ENCODE measurements at places on chromosomes 11 and 22.
A peak's percentile ranks its signal among the peaks of the same experiment; 100 is the strongest.

GRCh38 chr22:22194931-22195264, 49.7 kb upstream of the VPREB1 start:
- no peak for DNase-seq

- DNase-seq: no peak
Observed at GRCh38 chr11:82004537-82005213, 729.0 kb downstream of the FAM181B start.

GRCh38 chr22:47046411-47047065, 284.1 kb downstream of the TBC1D22A start:
- DNase-seq: no peak

DNA sequence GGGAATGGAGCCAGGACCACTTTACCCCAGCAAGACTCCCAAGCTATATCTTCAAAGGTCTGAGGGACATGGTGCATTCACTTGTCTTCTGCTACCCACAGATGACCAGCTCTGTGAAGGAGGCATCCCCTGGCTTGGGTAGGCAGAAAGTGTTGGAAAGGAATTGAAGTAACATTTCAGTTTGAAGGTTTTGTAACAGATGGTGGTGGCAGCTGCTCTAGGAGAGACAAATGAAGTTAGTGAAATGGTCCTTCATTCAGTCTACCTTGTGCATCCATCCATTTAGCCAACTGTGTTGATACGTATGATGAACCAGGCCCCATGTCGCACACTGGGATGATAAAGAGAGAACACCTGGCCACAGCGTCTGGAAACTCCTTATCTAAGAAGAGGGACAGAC, 140.5 kb downstream of the COMMD9 start:
- DNase-seq: no peak

DNA sequence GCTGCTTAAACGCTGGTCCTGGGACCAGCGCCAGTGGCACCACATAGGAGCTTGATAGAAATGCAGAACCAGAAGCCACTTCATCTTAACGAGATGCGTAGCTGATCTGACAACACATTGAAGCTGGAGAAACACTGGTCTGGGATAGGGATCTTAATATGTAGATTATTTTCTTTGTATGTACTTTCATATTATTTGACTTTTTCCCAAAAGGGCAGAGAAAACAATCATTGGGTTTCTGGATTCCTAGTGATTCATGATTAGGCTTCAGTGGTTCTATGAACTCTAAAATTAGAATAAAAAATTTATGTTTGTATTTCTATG, 12.3 kb downstream of the MPEG1 start:
- no peak for DNase-seq

DNA sequence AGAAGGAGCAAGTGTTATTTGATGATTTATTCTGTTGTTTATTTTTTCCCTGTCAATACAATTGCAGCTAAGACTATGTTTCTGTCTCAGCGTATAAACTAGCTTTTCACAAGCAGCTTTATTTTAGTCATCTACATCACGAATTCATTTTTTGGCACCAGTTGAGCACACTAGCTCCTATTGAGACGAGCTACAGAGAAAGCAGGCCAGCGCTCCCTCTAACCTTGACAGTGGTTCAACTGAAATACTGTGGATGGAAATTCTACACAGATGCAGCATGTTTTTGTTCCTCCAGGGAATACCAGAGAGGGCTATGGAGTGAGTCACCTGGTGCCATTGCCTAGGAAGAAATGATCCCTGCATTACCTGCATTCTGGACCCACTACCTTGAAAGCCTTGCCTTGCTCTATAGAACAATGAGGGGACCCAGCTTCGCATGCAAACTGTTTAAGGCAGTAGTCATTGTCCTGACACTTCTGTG, 108.2 kb upstream of the ARHGAP42 start:
- no peak for DNase-seq

- DNase-seq: peak; percentile 12
Observed at GRCh38 chr11:118156531-118157185, 4.0 kb upstream of the SCN4B start.

GRCh38 chr11:66874232-66874631, 17.4 kb downstream of the LRFN4 start:
- no peak for DNase-seq

GRCh38 chr11:13908535-13908934, 54.0 kb upstream of the SPON1 start:
- DNase-seq: no peak

DNA sequence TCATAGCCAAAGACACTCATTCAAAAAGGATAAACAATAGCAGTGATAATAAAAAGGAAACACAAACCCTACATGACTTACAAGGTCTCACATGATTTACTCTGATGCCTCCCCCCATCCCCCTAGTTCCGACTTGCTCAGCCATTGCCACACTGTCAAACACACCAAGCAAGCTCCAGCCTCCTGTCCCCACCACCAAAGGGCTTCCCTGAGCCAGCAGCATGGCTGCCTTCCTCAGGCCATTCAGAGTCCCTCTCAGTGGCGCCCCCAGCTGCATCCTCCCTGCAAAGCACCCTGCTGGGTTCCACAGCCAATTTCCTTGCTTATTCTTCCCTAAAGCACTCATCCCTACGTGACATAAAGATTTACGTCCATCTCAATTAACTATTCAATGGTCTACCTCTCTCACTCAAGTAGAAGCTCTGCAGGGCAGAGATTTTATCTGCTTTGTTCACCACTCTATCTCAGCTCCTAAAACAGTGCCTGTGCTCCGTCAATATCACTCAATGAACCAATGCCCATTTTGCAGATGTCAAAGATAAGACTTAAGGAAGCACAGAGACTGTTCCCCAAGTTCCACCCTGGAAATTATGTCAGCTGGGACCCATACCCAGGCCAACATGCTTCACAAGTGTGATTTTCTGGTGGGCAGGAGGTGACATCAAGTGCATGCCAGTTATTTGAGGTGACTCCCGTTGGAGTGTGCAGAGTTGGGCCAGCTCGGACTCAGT, 106.9 kb downstream of the SYN3 start:
- DNase-seq: no peak

DNA sequence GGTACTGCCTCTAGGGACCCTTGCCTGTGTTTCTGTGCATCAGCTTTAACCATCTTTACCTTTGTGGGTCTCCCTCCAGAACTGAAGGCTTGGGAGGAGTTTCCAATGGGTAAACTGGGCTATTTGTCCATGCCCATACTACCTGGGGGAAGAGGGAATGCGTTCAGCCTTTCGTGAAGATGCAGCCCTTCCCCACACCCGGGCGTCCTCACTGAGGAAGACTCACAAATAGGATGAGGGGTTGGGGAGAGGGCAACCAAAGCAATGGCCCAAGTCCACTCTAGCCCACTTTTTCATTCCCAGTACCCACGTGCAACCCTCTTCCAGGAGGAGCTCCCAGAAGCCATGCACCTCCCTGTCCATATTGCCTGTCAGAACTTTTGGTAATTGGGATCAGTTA, 61.8 kb upstream of the ADA2 start:
- no peak for DNase-seq

All from CD4-positive, alpha-beta T cell treated with Interleukin-12 subunit alpha and Interleukin-12 subunit beta, for 1 hour (primary cell).